ENCODE measurements at places on chromosomes 4 and X.

GRCh38 chr4:102657206-102657605 is 103.6 kb downstream of the MANBA start:
- DNase-seq: no peak

GRCh38 chrX:51407520-51408409 is 75.1 kb downstream of the NUDT10 start:
- no peak for DNase-seq

DNA sequence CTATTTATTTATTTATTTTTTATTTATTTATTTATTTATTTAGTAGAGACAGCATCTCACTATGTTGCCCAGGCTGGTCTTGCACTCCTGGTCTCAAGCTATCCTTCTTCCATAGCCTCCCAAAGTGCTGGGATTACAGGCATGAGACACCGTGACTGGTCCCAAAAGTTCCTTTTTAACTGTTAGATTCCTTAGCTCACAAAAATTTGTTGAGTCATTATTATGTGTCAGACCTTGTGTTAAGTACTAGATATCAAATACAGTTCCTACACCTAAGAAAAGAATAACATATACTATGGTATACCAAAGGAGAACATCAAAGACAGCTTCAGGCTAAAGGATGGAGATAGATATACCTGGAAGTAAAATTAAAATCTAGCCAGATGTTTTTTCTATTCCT is 11.6 kb downstream of the FGA start:
- no peak for DNase-seq

- DNase-seq: no peak
Observed at GRCh38 chr4:104449537-104449936, 45.2 kb downstream of the CXXC4 start.

DNA sequence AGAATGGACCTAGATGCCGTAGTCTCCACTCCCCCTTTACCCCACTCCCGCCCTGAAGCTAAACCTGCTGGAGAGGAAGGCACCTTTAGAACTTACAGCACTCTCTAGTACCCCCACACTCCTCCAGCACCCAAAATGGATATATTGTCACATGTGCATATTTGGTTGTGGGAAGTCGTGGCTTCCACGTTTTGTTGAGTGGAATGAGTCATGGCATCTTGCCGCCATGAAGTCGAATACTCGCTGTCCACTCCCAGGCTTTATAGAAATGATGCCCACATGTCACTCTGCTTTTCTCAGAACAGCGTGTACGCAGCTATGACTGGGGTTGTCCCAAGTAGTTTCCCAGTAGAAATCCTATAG is 545 bp downstream of the ABCE1 start:
- DNase-seq: peak; percentile 20

DNA sequence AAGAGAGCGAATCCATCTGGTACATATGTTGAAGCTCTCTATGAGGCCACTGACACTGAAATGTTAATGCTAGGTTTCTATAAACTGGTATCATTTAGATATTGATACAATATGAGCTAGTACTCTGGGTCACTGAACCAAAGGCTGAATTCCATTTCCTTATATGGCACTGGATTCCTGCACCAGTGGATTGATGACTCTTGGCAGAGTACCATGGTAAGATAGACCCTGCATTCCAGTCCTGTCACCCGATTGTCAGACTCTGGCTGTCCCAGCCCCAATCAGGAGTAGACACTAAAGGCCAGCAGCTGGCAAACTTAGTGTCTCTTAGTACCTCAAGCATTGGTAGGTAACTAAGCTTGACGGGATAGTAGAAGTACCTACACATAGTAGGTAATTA is 44.0 kb upstream of the EOLA2 start:
- DNase-seq: no peak

DNA sequence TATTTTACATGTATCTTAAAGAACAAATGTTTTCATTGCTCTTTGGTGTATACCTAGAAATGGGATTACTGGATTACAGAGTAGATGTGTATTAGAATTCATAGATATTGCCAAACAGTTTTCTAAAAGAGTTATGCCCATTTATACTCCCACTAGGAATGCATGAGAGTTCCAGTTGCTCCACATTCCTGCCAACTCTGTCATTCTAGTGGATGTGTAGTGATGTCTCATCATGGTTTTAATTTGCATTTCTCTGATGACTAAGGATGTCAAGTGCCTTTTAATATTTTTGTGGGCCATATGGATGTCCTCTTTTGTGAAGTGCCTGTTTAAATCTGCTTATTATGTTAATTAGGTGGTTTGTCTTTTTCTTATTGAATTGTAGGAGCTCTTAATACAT is 65.6 kb upstream of the BMP2K start:
- no peak for DNase-seq

DNA sequence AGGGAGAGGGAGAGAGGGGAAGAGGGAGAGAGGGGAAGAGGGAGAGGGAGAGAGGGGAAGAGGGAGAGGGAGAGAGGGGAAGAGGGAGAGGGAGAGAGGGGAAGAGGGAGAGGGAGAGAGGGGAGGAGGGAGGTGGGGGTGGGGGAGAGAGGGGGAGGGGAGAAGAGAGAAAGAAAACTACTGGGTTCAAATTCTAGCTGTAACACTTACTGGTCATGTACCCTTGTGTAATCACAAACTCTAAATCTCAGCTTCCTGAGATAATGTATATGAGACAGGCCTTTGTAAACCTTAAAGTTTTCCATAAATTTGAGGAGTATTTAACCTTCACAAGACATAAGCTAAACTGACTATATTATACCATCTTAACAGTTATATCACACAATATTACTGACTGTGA is 109.1 kb downstream of the FGF16 start:
- DNase-seq: no peak

GRCh38 chr4:2937146-2937857 is 25.9 kb downstream of the NOP14 start:
- no peak for DNase-seq

- no peak for DNase-seq
Observed at GRCh38 chrX:1294301-1295067, 25.9 kb downstream of the CSF2RA start.

DNA sequence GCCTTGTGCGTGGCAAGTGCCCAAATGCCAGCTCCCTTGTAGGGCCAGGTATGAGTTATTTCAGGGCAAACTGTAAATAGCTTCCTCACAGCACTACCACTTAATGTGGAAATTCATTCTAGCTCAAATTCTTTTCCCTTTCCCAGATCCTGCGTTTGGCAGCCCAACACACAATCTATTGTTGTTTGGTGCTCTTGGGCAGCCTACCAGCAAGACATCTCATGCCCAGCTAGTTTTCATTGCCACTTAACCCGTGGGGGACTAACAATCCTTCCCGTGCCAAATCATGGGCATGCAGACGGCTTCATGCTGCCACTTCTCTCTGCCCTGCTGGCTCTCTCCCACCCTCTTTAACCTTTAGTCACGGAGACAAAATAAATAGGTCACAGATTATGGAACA is 454.2 kb downstream of the GRIA2 start:
- DNase-seq: no peak

DNA sequence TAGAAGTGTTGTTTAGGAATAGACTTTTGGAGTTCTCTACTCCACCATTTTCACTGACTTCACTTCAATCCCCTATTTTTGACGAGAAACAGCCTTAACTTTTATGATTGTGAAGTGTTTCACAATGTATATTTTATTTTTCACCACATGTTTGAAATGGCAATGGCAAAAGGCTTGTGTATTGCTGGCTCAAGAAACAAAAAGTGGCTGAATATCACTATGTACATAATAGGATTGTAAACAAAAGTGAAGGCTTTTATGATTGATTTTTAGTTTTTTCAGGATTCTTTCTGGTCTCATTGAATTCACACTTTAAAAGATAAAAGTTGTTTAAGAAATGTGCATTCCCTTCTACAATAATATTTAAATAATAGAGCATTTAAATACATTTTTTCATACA is 18.2 kb downstream of the MAGEB5 start:
- no peak for DNase-seq

DNA sequence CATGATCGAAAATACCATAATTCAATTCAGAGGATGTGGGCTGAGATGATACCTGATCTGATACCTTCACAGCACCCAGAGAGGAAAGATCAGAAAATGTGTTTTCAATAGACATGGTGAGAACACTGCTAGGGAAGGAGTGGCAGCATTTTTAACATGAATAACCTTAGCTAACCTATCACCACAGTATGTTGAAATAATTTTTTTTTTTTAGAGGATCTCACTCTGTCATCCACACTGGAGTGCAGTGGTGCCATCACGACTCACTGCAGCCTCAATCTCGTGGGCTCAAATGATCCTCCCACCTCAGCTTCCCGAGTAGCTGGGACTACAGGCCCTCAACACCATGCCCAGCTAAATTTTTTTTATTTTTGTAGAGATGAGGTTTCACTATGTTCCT is 90.5 kb upstream of the RAPGEF2 start:
- no peak for DNase-seq

DNA sequence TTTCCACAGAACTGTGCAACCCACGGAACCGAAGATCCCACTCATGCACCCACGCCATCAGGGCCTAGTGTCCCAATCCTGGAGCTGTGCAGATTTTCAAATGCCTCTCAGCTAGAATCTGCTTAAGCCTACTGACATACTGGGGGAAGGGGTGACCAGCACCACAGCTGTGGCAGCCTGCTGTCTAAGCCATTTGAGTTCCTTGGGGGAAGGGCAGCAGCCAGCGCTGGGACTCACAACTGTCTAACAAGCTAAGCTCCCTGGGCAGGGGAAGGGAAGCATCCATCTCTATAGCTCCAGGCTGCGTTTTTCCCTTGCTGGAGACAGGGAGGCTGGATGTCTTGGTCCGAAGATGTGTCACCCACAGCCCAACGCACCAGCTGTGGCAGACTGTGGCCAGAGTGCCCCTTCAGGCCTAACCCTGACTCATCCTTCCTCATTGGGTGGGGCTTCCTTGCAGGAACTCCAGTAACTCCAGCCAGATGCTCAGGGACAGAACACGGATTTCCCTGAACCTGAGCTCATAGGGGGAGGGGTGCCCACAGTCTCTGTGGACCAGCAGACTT is 194.8 kb downstream of the CHRDL1 start:
- no peak for DNase-seq

GRCh38 chrX:19839770-19840254 is 47.6 kb downstream of the SH3KBP1 start:
- DNase-seq: no peak

GRCh38 chr4:41136456-41136855 is 77.9 kb downstream of the APBB2 start:
- DNase-seq: no peak

- no peak for DNase-seq
Observed at GRCh38 chr4:83197555-83198235, 83.2 kb upstream of the PLAC8 start.

- DNase-seq: no peak
Observed at GRCh38 chrX:108216919-108217571, 125.5 kb downstream of the ATG4A start.

GRCh38 chrX:7462110-7462509 is 314.2 kb upstream of the PUDP start:
- DNase-seq: no peak

DNA sequence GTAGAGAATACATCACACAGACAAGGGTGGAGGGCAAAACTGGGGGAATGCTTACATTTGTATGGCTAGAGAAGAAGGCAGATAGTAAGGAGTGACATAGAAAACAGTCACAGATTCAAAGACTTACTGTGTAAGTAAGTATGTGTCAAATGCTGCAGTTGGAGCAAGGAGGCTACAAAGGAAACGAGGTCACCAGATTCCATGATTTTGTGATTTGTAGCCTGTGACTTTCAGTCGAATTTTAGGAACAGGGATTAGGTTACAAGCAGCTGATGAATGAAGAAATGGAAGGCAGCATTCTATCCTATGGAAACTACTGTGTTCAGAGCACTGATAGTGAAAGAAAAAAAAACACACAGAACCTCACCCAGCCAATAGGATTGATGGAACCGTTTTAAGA is 407.9 kb downstream of the IL15 start:
- DNase-seq: no peak

DNA sequence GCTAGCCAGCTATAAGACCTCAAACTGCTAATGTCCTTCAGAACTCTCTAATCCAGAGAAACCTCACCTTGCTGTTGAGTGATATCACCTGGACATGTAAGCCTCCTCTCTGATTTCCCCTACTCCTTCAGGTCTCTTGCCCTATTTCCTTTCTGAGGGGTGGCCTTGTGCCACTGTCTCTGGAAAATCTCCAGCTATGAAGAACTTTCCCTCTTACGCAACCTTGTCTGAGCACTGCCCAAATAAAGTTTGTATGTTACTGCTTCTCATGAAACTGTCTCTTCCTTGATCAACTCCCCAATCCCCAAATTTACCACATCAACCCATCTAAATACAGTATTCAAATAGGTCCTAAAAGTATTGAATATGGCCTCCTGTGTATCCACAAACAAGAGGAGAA is 53.5 kb upstream of the VEGFD start:
- DNase-seq: no peak

DNA sequence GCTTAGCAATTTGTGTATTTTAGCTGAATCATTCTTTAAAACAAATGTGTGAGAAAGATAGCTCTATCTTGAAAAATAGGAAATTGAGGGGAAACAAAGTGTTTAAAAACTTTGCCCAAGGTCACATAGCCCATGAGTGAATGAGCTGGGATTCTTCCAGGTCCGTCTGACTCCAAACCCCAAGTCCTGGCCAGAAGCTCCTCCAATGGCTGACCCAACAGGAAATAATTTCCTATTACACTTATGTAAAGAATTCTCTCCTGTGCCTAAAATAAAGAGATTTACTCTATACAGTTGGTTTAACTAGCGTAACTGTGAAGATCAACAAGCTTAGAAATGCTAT is 287.6 kb downstream of the ARHGAP24 start:
- no peak for DNase-seq

GRCh38 chr4:128488055-128488705 is 200.6 kb upstream of the PGRMC2 start:
- DNase-seq: no peak

GRCh38 chr4:5959211-5959982 is 58.8 kb downstream of the C4orf50 start:
- DNase-seq: no peak

- DNase-seq: no peak
Observed at GRCh38 chrX:152926923-152927322, 29.1 kb downstream of the ZNF185 start.

DNA sequence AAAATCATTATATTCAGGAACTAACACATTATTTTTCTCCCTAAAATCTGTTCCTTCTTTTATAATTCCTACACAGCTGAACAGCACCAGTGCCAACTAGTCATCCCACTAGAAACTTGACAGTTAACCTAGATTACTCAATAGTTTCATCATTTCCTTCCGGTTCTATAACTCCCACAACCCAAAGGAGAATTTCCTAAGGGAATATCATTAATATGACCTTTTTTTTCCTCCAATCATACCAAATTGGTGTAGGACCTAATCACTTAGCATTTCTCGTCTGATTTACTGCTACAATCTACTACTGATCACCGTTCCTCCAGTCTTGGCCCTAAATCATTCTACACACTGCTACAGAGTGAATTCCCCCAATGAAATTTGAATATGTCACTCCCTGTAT is 45.9 kb downstream of the WDFY3 start:
- no peak for DNase-seq

Data from stimulated activated CD8-positive, alpha-beta memory T cell treated with anti-CD3 and anti-CD28 coated beads, Interleukin-15, amount 100 ng/mL, for 1 hour (primary cell).